Amniotic stem cell (primary cell): ENCODE measurements at places on chromosomes 7 and 10.

GRCh38 chr7:97133159-97133558, 15.7 kb downstream of the SDHAF3 start:
- DNase-seq = no peak

DNA sequence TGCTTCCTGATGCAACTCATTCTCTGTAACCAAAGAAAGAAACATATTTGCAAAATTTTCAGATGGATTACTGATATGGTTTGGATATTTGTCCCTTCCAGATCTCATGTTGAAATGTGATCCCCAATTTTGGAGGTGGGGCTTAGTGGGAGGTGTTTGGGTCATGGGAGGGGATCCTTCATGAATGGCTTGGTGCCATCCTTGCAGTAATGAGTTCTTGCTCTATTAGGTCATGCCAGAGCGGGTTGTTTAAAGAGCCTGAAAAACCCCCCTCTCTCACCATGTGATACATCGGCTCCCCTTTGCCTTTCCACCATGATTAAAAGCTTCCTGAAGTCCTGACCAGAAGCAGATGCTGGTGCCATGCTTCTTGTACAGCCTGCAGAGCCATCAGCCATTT, 43.8 kb upstream of the PRKG1 start:
- DNase-seq = no peak

- DNase-seq = no peak
These were observed 26.1 kb upstream of the VCL start for GRCh38 chr10:73971636-73972354.

DNA sequence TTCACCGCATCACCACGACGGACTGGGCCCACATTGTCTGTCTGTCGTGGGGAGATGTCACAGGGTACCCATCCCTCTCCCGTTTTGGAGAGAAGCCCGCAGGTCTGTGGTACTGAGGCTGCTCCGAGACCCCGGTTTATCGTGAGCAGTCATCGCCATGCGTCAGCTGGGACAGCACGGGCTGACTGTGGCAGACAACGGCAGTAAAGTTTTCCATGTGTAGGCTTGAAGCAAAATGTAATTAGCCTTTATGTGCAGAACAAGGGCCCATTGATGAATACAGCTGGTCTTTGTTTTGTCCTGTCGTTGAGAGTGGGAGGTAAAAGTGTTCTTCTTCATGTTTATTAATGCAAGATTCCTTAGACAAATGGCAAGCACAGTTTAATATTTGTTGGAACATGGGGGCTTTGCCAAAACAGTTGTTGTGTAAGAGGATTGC, 167.4 kb upstream of the SH2B2 start:
- DNase-seq = no peak

DNA sequence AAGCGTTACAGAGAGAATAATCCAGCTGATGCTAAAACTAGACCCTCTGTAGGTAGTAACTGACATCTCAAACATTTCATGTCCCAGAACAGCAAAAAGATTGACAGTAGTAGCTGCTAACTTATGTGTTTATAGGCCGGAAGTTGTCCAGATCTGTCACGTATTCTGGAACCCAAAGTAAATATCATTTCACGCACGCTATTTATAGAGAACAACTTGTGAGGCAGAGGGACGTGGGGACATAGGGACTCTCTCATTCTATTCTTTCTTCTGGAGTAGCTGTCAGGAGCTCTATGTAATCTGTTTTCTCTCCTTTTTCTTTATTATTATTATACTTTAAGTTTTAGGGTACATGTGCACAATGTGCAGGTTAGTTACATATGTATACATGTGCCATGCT, 22.3 kb downstream of the AGK start:
- no peak for DNase-seq

GRCh38 chr10:113554214-113554613, 1.4 kb downstream of the HABP2 start:
- no peak for DNase-seq

DNA sequence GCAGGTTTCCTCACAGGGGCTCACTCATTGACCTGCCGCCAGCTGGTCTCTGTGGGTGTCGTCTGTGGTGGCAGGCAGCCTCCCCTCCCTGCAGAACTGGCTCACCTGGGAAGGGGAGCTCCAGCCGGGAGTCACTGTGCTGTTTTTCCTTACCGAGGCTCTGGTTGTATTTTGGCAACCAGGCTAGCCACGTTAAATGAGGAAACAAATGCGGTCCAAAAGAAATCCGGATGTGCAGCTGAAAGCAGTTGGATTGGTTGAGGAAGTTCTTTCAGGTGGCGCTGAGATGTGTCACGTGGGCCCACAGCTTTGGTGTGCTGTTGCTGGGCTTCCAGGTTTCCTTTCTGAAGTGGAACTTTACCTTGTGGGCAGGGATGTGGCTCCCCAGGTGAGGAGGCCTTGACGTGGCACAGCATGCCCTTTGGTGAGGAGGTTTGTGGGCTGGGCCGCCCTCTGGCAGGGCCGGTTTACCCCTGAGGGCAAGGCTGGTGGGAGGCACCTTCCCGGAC, 14.2 kb downstream of the MTURN start:
- DNase-seq = no peak

GRCh38 chr10:102652170-102652916, 8.1 kb downstream of the TRIM8 start:
- no peak for DNase-seq

GRCh38 chr7:138105221-138105620, 29.0 kb downstream of the AKR1D1 start:
- DNase-seq = no peak

DNA sequence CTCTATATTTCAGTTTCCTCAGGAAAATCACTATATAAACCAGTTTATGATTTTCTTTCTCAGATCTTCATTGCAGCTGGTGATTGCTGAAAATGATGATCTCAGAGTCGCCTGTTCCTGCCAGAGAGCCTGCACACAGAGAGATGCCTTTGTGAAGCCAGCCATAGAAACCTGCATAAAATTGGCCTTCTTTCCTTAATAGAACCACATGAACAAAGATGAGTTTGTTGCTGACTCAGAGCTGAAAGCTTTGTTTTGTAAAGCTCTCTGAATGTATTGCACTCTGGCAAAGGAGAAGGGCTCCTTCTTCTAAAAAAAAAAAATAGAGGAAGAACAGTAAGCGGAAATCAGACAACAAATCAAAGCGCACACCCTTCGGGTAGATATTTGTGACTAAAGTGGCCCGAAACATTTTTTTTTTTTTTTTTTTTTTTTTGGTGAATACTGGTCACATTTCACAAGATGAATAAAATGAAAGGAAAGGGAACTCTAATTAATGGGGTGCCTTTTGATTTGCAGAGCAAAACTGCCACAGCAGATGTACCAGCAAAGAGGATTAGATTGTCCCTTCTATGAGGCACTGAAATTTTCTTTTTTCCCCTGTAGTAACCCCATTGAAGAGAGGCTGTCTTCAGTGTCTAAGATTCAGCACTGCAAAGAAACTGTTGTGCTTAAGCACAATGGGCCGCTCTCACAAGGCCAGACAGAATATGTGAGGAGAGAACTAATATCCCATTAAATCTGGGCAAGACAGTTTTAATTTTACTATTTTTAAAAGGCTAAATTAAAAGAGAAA, 75.1 kb upstream of the PTPRZ1 start:
- DNase-seq = no peak

- peak; percentile 63 for DNase-seq
These were observed at the start of gene FAM200A for GRCh38 chr7:99551767-99552463. TSS of gene FAM200A (minus strand) at chr7:99552114. CDS start at chr7:99548407, 3,707 bp downstream.

DNA sequence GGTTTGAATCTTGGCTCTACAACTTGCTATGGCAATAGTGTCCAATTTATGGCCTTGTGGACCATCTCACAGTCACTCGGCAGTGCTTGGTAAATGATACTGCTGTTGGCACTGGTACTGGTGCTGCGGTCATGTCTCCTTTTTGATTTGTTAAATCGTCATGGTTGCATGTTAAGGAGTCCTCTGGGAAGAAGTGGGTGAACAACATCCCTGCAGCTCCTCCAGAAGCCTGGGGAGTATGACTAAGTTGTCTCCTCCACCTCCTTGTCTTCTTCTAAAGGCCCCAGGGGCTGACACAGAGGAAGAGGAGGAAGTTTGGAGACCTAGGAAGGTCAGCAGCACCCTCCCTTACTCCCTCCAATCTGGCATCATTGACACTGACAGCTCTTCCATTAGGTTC, 8.5 kb downstream of the ITPRIP start:
- DNase-seq = peak; percentile 63

GRCh38 chr10:77513220-77513619, 124.4 kb downstream of the KCNMA1 start:
- no peak for DNase-seq

DNA sequence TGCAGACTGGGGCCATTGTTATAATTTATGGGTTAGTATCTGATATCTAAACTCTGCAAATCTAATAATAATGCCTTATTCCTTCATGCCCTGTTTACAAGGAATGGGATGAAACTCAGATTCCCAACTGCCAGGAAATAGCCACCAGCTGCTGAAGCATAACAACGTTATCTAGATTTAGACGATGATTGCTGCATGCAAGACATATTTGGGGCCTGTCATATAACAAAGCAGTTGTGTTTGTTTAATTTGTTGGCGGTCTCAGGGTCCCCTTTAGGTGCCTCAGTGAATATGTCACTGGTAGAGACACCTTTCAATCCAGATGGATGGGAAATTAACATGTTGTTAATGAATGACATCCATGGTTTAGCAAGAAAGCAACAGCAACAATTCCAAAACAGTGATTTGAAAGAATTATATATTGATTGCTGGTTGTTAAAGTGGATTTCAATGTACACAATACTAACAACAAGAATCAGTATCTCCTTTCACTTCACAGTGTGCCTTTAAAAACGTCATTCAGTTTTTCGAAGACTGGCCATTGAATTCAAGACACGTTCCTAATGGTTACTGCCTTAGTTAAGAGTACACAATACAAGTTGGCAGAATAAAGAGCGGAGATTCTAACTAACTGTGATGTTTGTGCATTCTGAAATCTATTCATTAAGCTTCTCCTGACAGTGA, 860.6 kb upstream of the CELF2 start:
- DNase-seq = no peak

DNA sequence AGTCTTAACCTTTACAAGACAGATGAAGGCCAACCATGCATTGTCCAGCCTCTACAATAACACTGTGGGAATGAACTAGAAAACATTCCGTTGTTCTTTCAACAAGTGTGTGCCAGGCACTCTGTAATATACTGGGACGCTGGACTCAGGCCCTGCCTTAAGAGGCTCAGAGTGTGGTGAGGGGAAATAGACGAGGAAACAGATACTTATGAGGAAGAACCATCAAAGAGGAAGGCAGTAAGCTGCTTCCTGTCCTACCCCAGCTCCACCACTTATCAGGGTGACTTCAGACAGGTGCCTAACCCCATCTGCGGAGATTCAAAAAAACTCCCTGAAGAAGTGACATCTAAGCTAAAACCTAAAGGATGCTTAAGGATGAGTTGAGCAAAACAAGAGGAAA, 8.9 kb upstream of the TRIM8 start:
- DNase-seq = no peak

DNA sequence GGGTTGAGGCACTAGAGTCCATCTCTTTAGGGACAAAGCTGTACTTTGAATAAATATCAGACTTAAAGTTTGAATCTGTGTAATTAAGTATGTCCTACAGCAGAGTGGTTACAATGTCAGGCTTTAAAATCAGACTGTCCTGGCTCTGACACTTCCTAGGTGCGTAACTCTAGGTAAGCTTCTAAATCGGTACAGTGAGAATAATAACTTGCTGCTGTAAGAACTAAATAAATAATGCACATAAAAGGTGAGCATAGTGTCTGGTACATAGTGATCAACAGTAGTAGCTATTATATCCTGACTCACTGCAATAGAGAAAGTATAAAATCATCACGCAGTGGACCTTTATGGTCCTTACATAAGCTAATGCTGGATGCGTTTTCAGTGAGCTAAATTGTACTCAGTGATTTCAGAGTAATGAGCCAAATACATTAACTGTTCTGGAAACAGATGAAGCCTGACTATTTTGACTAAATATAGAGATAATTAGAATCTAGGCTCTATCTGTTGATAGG, 72.2 kb upstream of the PDK4 start:
- DNase-seq = no peak

DNA sequence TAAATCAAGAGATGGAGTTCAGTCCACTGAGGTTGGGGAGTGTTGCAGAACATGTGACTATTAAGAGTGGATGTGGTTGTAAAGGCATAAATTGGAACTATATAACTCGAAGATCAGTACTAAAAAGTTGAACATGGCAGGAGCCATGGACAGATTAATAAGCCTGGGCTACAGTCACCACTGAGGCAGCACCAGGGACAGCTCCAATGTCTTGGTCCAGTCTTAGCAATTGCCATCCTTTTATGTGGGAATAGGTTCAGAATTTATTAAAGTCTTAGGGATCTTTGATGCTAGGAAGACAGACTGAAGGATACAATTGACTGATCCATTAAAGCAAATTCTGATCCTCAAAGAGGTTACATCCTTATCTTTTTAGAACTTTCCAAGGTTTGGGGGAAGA, 156.6 kb downstream of the ADRA2A start:
- no peak for DNase-seq

GRCh38 chr7:22185559-22185958, 171.4 kb downstream of the RAPGEF5 start:
- DNase-seq = no peak

GRCh38 chr10:4262449-4262848, 477.4 kb upstream of the KLF6 start:
- DNase-seq = no peak

DNA sequence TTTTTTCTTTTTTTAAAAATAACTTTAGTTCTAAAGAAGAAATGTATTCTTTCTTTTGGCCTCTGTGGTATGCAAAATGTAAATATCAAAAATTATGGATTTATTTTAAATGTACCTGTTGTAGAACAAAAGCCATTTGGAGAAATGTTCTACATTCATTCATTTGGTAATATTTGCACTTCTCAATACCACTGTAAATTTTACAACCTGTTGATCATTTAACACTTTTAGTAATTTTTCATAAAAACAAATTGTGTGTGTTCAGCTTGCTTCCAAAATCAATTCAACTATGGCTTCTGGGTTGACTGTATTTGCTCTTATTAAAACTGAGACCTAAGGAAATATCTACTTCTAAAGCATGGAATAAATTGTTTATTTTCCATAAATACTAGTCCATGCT, 2.3 kb upstream of the IGF2BP3 start:
- no peak for DNase-seq

- no peak for DNase-seq
These were observed 7.8 kb upstream of the ATOH7 start for GRCh38 chr10:68239596-68240150.

DNA sequence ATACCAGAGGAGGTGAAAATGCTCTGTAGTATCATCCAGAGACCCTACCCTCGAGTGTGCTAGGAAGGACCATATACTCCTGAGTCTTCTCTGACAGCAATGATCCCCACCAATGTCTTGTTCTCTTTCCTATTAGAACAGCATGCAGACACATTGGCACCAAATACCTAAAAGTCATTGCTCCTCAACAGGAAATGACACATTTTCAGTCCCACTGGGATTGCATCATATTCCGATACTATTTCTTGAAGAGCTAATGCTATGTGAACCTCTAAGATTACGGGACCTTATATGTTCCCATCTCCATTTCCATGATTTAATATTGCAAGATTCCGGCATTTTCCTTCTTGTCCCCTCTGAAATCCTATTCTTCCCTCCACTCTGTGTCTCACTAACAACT, 177.4 kb downstream of the NRP1 start:
- DNase-seq = no peak

- no peak for DNase-seq
These were observed 74.8 kb upstream of the CXCL12 start for GRCh38 chr10:44459671-44460070.

GRCh38 chr10:118621304-118621942, 26.0 kb upstream of the PRLHR start:
- no peak for DNase-seq

GRCh38 chr7:999149-999879, 16.3 kb downstream of the CYP2W1 start:
- no peak for DNase-seq
